ENCODE measurements at places on chromosomes 4 and X. TPM values are rescaled to one million over a fixed set of nuclear protein-coding genes. Genes with fewer than 3 reads are reported as not detected.

DNA sequence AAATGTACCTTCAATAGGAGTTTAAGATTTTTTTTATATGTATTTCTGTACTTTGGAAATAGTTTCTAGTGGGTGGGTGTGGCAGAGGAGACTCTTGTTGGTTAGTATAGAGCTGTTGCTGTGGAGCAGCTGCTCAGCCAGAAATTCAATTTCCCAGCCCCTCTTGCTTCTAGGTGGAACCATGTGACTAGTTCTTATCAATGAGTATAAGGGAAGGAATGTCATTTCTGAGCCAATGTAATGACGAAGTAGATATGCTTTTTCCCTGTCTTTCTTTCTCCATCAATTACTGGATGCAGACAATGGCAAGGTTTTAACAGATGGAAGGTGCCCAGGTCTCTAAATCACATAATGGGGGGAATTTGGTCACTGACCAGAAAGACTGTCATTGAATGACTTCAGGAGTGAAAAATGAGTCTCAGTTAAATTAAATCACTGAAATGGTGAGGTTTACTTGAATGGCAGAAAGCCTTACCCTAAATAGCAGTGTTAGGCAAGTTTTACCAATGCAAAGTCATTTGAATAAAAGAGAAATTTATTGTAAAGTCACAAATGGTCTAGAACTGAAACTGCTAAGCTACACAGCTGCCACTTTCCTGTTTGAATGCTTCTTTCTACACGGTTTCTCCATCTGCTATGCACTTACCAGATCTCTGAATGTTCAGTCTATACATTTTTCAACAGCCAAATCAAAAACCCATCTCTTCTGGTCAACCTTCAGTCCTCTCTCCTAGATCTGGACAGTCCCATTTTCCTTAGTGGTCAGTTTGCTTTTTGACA, 795.4 kb upstream of the MAGEB2 start:
- H3K4me3 ChIP-seq: no peak overlapping the region
- no peaks in the 10 kb centered on the region for H3K36me3 ChIP-seq
- no peak overlapping the region for H3K27ac ChIP-seq
- H3K27me3 ChIP-seq: no peaks in the 10 kb centered on the region
- no peak for DNase-seq

DNA sequence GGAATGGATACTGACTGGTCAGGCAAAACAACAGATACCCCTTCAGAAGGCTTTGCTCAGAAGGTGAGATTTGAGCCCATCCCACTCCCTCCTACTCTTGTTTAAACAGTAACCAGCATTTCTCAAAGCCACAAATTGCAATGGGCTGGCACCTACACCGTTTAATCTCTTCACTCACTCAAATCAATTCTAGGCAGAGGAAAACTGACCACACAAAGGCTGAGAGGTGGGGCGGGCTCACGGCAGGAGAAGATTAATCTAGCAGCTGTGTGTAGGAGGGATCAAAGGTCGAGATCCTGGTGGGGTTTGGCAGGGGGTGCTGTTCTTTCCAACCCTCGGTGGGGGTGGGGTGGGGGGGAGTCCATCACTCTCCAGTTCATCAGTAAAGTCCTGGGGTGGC, 622.4 kb downstream of the BCOR start:
- H3K4me3 ChIP-seq: peak overlapping the region; percentile 40
- no peak overlapping the region for H3K27ac ChIP-seq
- no peaks in the 10 kb centered on the region for H3K36me3 ChIP-seq
- peak; percentile 83 for DNase-seq
- peaks cover 6% of the 10 kb centered on the region for H3K4me1 ChIP-seq

STK26 gene
- total RNA-seq: 139 TPM

GRCh38 chr4:79466621-79467020, 58.6 kb upstream of the GK2 start:
- H3K27me3 ChIP-seq: no peaks in the 10 kb centered on the region
- H3K36me3 ChIP-seq: no peaks in the 10 kb centered on the region
- peaks cover 8% of the 10 kb centered on the region for H3K4me1 ChIP-seq

DNA sequence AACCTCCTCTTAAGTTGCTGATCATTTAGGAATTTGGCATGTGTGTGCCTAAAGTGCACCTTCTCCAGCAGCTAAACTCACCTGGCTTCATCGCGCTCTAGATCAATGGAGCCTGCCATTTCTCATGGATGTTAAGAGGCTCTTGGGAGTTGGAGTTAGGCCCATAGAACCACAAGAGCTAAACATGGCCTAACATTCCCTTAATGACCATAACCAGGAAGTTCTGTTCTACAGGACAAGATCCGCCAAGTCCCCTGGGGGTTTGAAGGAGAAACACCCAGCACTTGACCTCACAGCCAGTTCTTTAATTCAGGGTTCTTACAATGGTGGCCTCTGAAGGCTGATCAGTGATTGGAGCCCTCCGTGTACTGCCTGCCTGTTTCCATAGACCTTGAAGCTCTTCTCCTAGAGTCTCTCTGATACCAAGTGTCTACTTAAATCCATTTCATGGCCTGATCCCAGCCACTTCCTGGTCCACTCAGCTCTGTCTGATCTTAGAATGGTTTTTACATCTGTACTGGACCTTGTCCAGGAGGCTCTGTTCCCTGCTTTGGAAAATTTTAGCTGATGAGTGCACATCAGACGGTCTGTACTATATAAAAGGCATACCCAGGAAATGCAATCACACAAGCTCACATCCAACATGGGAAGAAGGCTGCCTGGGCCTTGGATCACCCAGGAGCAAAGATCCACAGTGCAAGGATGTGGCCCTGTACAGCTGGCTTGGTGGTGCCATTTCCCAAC, 45.1 kb downstream of the RPS3A start:
- no peak overlapping the region for H3K4me3 ChIP-seq
- H3K27me3 ChIP-seq: no peaks in the 10 kb centered on the region
- no peak overlapping the region for H3K27ac ChIP-seq
- H3K4me1 ChIP-seq: no peaks in the 10 kb centered on the region
- no peak for DNase-seq

DNA sequence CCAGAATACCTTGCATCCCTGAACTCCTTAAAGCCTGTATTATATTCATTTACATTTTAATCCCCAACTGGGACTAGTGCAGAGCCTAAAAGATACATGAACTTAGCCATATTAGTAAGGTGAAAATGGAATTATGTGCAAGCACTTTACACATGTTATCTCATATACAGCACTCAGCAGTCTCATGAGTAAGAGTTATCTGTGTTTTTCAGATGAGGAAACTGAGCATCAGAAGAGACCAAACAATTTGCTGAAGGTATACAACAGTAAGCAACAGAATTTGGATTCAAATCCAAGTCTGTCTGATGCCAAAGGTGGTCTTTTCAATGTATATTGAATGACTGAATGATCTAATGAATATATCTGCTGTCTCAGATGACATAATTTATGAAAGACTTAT, 12.3 kb downstream of the ATP7A start:
- no peaks in the 10 kb centered on the region for H3K4me1 ChIP-seq
- H3K36me3 ChIP-seq: no peaks in the 10 kb centered on the region
- no peak overlapping the region for H3K4me3 ChIP-seq
- H3K27me3 ChIP-seq: no peaks in the 10 kb centered on the region
- DNase-seq: no peak

DNA sequence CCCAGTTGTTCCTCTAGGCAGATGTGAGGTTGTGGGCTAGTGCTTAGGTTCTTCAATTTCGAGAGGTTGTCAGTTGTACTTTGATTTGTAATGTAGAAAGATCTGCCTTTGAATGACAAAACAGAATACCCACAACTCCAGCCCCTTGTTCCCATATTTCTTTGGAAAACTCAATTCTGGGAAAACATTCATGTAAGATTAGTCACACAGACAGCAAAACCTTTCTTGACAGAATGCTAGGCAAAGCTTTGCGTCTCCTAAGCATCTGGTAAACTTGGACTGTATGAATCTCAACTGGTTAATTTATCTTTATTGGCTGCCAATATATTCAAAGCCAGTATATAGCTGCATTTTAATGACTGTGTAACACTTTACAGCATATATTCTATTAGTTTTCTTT, 34.9 kb downstream of the NOCT start:
- no peak overlapping the region for H3K27ac ChIP-seq
- no peak for DNase-seq
- H3K4me1 ChIP-seq: peaks cover 10% of the 10 kb centered on the region
- H3K4me3 ChIP-seq: no peak overlapping the region
- no peaks in the 10 kb centered on the region for H3K27me3 ChIP-seq
- H3K36me3 ChIP-seq: peaks cover 74% of the 10 kb centered on the region

NDST4 gene
- not detected for total RNA-seq

GRCh38 chrX:128676651-128677050, 624.4 kb upstream of the ACTRT1 start:
- H3K36me3 ChIP-seq: no peaks in the 10 kb centered on the region
- H3K4me3 ChIP-seq: no peak overlapping the region
- DNase-seq: no peak
- H3K4me1 ChIP-seq: no peaks in the 10 kb centered on the region

GABRE gene
- total RNA-seq: 5.6 TPM

DNA sequence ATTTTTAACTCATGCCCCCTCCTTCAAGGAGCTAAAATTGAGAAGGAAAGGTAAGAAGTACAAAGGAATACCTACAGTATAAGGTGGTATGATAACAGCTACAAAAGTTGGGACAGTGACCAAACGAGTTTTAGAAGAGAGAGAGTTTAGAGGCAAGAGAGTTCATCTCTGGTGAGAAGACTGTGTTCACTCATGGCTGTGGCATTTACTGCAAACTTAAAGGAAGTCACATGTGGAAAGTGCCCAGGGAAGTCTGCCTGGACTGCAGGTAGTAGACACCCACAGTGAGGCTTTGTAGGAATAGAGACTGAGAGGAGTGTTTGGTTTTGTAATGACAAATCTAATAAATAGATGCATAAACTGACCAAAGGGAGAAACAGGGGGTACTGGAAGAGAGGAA, 493.5 kb downstream of the IL15 start:
- no peak overlapping the region for H3K27ac ChIP-seq
- H3K4me3 ChIP-seq: no peak overlapping the region
- no peaks in the 10 kb centered on the region for H3K4me1 ChIP-seq
- DNase-seq: no peak

DNA sequence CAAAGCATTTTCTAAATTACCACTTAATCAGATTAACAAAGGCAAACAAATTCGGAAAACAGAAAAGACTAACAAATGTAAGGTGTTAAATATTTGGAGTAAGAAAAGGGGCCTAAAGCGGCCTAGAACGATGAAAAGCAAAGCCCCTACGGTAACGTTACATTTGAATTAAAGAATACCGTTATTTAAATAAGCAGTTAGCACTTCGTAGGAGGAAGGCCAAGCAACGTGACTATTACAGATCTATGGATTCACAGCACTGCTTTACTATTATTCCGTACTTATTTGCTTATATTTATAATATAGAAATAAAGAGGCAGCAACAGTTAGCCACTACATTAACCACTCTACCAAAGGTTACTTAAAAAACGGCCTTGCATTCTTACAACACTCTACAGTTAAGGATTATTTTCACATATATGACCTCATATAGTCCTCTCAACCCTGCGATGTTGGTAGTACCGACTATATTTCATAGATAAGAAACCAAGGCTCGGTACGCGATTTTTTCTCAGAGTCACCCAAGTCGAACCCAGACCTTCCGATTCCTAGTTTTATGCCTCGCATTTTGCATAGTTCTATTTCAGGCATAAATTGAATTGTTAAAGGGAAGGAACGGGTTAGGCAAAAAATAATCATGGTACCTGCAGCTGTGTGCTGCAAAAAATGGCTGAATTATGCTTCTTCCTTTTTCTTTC, 2.9 kb downstream of the KLHL15 start:
- no peak for DNase-seq
- peak overlapping the region; percentile 92 for H3K4me3 ChIP-seq
- H3K4me1 ChIP-seq: no peaks in the 10 kb centered on the region
- H3K27me3 ChIP-seq: no peaks in the 10 kb centered on the region
- peak overlapping the region; percentile 76 for H3K27ac ChIP-seq

- H3K27ac ChIP-seq: no peak overlapping the region
- H3K4me3 ChIP-seq: no peak overlapping the region
- no peaks in the 10 kb centered on the region for H3K4me1 ChIP-seq
- DNase-seq: no peak
Measured at GRCh38 chr4:25174674-25175073, 14.4 kb upstream of the SEPSECS start.

- DNase-seq: no peak
- H3K36me3 ChIP-seq: peaks cover 66% of the 10 kb centered on the region
- no peaks in the 10 kb centered on the region for H3K27me3 ChIP-seq
- no peaks in the 10 kb centered on the region for H3K4me1 ChIP-seq
Measured at GRCh38 chrX:74272230-74272629, 31.8 kb upstream of the ZCCHC13 start.

DNA sequence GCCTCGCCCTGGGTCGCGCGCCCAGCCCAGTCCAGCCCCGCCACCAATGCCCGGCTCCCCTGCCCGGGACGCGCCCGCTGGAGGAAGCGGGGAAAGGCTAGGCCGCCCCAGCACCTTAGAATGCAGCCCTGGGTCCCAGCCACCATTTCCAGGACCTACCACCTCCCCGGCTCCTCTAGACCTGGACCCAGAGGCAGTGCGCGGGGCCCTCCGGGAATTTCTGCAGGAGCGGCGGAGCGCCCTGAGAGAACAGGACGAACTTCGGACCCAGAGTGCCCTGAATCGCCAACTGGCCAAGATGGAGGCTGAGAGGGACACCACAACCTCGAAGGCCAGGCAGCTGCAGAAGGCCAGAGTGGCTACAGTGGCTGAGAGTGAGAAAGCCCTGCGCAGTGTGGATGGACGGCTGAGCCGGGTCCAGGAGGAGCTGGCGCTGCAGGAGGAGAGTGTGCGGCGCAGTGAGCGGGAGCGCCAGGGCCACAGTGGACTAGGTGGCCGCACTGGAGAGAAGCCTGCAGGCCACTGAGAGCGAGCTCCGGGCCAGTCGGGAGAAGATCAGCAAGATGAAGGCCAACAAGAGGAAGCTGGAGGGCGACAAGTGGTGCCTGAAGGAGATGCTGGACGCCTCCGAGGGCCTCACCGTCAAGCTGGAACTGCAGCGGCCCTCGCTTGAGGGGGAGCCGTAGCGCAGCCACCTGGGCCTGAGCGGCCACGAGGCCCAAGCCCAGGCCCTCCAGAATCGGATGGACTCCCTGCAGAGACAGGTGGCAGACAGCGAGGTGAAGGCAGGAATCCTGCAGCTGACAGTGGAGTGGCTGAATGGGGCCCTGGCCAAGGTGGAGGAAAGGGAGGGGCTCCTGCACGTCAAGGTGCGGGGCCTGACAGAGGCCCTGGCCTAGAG, 15.5 kb downstream of the SMIM10L2A start:
- H3K4me3 ChIP-seq: no peak overlapping the region
- no peaks in the 10 kb centered on the region for H3K4me1 ChIP-seq
- H3K27me3 ChIP-seq: no peaks in the 10 kb centered on the region
- no peak overlapping the region for H3K27ac ChIP-seq
- H3K36me3 ChIP-seq: no peaks in the 10 kb centered on the region

DNA sequence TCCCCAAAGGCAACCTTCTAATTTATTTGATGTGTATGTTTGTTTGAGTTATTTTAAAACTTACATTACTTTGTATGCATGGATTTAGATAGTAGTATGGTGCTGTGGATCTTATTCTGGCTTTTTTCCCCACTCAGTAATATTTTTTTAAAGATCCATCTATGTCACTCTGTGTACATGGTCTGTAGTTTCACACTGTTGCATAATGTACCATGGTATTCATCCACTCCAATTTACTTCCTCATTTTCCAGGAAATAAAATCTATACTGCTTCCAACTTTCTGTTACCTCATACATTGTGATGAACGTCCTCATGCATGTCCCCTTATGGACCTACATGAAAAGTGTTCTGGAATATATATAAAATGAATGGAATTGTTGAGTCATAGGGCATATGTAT, 17.6 kb downstream of the ARMCX2 start:
- no peaks in the 10 kb centered on the region for H3K27me3 ChIP-seq
- H3K36me3 ChIP-seq: no peaks in the 10 kb centered on the region
- no peak overlapping the region for H3K4me3 ChIP-seq
- no peak overlapping the region for H3K27ac ChIP-seq
- DNase-seq: no peak

GRCh38 chr4:153788413-153789276, at the start of gene SFRP2:
Gene SFRP2, minus strand, starts transcription at chr4:153789083. Its CDS starts 248 bp downstream, at chr4:153788835.
- H3K27me3 ChIP-seq: peaks cover 68% of the 10 kb centered on the region
- H3K4me3 ChIP-seq: peak within 1 kb of the TSS; percentile 73
- H3K36me3 ChIP-seq: no peaks in the 10 kb centered on the region
- H3K27ac ChIP-seq: peak within 1 kb of the TSS; percentile 93
- H3K4me1 ChIP-seq: no peaks in the 10 kb centered on the region
